ENCODE measurements at places on chromosomes 1 and 21.

- no peak for DNase-seq
These were observed 77.5 kb downstream of the ARHGEF16 start for GRCh38 chr1:3531928-3532327.

GRCh38 chr1:1563688-1564087 is 11.0 kb downstream of the SSU72 start:
- DNase-seq: no peak

- no peak for DNase-seq
These were observed 165.7 kb downstream of the SLC45A1 start for GRCh38 chr1:8483586-8483985.

DNA sequence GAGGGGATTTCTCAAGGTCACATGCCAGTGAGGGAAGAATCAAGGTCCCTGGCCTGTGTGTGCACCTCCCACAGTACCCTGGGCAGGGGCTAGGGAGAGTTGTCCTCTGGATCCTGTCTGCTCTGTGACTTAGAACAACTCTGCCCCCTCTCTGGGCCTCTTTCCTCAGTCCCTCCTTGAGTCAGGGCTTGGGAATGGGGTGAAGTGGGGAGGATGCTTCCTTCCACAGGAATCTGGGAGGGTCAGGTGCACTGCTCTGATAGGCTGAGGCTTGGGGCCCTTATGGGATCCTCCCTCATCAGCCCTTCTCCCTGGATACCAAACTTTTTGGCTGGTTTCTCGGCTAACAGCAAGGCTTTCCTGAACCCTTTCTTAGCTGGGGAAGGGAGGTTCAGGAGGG is 2.5 kb downstream of the TRNP1 start:
- no peak for DNase-seq

DNA sequence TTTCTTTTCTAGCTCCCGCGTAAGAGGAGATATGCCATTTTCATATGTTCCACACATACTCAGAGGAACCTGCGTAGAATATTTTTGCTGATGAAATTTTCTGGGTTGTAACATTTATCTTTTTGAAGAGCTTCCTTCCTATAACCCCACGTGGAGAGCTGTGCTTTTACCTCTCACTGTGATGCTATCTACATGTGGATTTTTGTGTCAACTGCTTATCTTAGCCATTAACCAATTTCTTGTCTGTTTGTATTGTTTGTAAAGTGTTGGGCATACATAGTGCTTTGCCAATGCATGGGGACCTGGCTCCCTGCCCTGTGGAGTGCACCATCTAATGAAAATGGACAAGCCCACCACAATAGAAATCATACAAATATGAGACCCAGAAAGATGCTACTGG is 266.1 kb downstream of the TNR start:
- DNase-seq: no peak

GRCh38 chr1:19013826-19014548 is 57.5 kb upstream of the IFFO2 start:
- no peak for DNase-seq

DNA sequence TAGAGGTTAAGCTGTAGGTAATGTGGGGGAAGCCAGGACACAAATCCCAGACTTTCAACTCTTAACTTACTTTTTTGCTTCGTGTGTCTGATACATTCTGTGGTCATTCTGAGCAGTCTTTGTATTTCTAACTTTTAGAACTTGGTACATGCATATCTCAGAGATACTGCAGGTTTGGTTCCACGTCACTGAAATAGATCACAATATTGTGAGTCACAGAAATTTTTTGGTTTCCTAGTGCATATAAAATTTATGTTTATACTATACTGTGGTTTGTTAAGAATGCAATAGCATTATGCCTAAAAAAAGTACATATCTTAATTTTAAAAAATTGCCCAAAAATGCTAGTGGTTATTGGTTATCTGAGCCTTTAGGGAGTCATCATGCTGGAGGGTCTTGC is 3.2 kb downstream of the URB2 start:
- DNase-seq: no peak

GRCh38 chr1:22562584-22563583 is at the start of gene EPHA8:
Gene EPHA8, plus strand, starts transcription at chr1:22563489. Its CDS starts 147 bp downstream, at chr1:22563636.
- no peak for DNase-seq

GRCh38 chr1:96756789-96757188 is 35.2 kb downstream of the PTBP2 start:
- no peak for DNase-seq

DNA sequence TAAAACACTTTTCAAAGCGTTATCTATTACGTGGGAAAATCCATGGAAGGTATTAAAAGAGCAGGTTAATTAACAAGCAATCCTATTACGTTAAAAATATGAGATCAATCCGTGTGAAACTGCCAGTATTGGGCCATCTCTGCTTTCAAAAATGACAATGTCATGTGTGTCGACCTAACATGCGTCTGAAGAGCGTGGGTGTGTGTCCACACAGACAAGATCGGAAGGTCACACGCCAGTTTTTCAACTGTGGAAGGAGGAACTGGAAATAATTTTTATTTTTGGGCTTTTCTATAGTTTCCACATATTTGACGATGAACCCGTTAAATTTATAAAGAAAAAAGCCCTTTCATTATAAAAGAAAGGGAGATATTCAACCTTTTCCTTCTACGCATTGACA is 17.6 kb upstream of the ALDH4A1 start:
- no peak for DNase-seq

GRCh38 chr1:9472386-9473031 is 66.8 kb upstream of the SLC25A33 start:
- no peak for DNase-seq

- DNase-seq: no peak
These were observed 24.5 kb upstream of the RGS1 start for GRCh38 chr1:192550922-192551534.

DNA sequence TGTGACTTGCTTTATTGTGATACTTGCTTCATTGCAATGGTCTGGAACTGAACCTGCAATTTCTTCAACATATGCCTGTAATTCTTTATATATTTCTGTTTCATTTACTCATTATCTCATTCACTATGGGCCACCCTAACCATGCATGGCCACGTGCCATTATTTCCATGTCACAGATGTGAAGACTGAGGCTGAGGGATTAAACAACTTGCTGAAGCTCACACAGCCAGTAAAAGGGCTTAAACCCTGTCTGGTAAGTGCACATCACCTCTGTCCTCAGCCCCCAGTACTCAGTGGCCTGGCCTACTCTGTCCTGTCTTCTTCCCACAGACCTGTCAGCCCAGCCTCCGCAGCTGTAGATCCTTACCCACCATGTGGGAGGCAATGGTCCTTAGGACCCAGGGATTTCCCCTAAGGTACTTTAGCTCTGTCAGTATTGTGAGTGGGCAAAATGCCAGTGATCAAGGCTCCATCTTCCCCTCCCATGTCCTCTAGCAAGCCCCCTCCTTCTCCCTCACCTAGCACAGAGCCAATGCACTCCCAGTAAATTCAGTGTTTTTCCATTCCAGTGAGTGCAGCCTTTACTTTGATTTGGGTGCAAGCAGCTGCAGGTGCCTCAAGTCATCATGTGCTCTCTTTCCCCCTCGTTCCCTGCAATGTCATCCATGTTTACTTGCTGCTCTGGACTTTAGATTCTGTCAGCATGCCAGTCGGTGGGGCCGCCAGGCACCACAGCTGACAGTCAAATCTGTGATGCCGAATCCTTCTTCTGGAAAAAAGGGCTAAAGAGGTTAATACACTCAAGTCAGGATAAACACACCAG is 228.2 kb upstream of the PROX1 start:
- no peak for DNase-seq

DNA sequence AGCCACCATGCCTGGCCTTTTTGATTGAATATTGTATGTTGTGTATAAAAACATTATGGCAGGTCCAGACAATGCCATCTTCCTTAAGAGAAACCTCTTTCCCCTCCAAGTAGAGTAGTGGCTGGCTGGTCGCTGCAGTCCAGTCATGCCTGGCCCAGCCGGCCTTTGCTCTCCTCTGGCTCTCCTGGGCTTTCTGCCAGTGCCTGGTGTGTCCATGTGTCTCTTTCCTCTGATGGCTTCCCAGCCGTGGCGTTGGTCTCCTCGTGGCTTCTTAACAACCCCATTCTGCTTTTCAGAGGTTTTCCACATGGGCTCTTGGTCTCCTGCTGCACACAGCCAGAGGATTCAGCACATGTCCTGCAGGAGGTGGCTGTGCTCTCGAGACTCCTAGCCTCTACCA is 58.7 kb downstream of the DIP2A start:
- no peak for DNase-seq

DNA sequence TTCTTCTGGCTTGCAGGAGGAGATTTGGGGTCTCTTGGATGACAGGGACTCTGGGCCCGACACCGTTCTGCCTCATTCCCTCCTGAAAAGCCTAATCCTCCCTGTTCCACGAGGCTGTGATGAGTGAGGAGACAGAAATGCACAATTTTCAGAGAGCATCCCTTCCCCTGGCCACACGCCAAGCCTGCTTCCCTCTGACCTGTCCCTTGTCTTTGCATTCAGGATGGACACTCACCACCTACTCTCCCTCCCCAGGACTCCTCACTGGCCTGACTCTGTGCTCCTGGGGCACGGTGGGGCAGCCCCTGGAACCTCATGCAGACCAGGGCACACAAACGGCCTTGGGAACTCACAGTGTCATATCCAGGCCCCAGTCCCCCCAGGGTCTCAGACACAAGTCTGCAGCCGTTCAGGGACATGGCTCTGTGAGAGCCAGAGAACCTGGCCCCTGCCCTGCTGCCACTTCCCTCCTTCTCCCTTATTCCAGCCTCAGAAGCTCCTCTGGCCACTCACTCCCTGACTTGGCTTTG is 3.5 kb upstream of the PRAMEF12 start:
- no peak for DNase-seq

DNA sequence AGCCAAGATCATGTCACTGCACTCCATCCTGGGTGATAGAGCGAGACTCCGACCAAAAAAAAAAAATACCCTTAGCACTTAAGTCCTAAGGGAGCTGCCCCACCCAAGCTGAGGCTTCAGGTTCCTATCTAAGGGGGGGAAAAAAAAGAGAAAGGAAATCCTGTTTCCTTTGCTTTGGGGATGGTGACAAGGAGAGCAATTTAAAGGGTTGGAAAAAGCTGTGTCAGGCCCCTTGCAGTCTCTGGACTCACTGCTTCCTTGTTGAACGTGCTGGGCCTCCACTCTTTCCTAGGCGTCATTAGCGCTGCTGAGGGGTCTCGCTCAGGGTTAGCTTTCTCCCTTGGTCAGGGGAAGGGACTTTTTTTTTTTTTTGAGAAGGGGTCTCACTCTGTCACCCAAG is 18.1 kb downstream of the PRCC start:
- no peak for DNase-seq

GRCh38 chr1:95309031-95309471 is 75.0 kb downstream of the RWDD3 start:
- no peak for DNase-seq

DNA sequence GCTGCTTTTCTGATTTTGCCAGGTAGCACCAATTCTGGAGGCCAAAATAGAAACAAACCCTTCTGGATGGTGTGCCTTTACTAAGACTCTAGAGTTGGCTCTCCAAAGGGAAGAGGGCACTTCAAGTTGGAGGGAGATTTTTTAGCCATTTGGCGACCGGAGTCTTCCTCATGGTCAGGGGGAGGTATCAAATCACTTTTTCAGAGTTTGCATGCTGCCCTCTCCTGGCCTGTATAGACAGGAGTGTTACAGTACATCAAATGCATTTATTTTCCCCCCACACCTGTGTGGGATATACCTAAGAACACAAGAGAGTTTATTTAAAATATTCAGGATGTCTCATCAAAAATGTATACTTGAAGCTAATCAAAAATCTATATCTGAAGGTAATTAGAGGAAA is 3.2 kb downstream of the GREM2 start:
- DNase-seq: no peak

- DNase-seq: no peak
These were observed 12.5 kb downstream of the NID1 start for GRCh38 chr1:236052232-236052993.

DNA sequence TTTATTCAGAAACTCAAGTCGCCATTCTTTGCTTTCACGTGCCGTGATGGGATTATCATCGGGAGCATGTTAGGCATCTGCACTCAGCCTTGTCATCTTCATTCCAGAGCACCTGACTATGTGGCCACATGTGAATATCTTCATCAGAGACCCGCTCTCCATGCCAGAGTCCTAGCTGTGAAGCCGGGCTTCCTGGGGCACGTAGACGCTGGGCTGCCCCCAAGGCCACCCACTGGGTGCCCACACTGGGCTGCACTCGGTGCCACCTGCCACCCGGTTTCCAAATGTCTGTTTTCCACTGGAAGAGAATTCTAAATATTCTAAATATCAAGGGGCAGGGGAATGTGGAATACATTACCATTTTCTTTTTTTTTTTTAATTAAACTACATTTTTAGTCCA is 43.8 kb downstream of the SLC37A1 start:
- no peak for DNase-seq

DNA sequence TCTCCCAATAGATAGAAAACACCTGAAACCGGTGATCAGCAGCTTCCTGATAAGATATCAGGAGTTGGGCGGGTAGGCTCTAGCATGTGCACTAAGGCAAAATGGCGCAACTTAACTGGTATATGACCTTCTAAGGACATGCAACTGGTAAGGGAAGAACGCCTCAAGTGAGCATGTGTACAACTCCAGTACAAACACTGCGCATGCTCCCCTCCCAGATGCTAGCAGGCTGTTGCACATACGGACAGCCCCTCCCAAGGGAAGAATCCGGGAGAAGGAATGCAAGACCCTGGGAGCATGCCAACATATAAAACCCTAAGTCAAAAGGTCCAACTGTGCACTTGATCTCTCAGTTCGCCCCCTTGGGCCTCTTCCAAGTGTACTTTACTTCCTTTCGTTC is 110.8 kb downstream of the TSEN15 start:
- DNase-seq: no peak

DNA sequence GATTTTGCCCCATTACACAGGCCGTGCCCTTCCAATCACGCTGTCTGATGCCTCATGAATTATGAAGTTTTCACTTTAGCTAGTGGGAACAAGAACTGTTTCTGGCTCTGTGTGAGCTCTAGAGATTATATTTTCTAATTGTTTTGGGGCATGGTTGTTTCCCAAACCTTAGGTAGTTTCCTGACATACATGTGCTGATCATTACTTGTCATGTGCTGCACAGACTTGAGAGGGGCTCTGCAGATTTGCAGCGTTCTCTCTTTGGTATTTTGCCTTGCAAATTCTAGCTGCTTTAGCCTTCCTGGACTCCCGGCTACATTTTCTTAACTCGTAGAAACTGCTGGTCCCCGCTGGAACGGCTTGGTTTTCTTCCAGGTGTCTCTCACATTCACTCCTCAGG is 142.1 kb upstream of the IVNS1ABP start:
- no peak for DNase-seq

DNA sequence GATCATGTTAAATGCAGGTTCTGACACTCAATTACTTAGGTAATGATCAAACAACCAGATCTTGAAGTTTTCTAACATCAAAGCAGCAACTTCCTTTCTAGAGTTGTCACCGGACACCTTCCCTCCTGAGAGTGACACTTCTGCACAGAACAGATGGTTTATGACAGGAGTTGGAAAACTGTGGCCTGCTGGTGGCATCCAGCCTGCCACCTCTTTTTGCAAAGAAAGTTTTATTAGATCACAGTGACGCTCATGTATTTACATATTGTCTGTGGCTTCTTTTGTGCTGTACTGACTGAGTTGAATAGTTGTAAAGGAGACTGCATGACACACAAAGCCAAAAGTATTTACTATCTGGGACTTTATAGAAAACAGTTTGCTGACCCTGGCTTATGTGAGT is 28.3 kb downstream of the DDR2 start:
- no peak for DNase-seq
